GM04503 (cell line): ENCODE measurements at places on chromosomes 4 and X.

DNA sequence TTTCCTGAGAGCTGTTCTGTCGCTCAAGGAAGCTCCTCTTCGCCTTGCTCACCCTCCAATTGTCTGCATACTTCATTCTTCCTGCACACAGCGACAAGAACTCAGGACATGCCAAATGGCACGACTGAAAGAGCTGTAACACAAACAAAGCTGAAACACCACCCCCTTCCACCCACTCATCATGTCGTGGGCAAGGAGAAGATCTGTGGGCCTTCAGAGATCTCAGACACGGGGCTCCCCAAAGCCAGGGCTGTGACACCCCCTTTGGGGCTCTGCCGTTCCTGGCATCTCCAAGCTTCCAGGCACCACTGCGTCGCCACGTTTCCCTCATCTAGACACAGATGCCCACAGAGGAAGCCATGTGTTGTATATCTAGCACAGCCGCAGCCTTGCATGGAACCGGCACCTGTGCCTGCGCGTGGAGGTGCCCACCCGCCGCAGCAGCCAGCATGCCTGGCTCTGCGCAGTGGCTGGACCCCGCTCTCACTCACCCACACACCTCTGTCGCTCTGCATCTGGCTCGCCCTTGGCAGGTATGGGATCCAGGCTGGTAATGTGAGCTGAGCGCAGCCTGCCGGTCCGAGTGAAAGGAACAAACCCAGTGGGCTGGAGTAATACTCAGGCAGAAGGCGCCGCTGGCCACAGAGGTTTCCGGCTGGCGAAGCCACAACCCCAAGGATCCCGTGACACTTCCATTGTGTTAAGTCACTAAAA lies 676.4 kb upstream of the INTU start:
- DNase-seq: no peak

DNA sequence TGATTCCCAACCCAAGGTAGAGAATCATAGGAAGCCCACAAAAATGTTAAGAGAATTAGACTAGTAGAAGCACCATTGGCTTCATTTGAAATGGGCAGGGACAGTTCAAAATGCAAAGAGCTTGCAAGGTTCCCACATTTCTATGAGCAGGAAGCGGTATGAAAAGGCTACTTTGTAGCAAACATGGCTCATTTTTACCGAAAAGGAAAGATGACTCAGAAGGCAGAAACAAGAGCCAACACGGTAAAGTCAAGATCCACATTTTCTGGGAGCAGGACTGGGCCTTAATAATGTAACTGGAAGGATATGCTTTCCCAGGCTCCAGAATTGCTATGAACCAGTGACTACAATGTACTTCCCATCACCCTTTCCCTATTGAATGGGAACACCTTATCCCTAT lies 89.5 kb downstream of the GLRA3 start:
- no peak for DNase-seq

- DNase-seq: no peak
Measured at GRCh38 chr4:182286035-182286434, 42.8 kb downstream of the TENM3 start.

DNA sequence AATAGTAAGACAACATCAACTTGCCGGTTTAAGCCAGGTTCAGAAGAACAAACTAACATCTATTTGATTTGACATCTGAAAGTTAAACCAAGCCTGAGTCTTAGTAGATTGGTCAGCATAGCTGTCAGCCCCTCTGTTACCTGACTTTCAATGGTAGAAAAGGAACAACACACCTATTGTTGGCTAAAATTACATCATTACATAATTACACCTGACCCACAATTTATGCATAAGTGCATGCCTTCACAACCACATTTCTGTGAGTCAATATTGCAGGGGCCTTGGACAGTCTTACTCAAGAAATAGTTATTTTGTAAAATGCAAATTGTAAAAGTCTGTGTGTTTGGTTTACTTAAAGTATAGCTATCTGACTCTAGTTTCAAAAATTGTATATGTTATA lies 36.2 kb downstream of the EGFL6 start:
- DNase-seq: no peak

DNA sequence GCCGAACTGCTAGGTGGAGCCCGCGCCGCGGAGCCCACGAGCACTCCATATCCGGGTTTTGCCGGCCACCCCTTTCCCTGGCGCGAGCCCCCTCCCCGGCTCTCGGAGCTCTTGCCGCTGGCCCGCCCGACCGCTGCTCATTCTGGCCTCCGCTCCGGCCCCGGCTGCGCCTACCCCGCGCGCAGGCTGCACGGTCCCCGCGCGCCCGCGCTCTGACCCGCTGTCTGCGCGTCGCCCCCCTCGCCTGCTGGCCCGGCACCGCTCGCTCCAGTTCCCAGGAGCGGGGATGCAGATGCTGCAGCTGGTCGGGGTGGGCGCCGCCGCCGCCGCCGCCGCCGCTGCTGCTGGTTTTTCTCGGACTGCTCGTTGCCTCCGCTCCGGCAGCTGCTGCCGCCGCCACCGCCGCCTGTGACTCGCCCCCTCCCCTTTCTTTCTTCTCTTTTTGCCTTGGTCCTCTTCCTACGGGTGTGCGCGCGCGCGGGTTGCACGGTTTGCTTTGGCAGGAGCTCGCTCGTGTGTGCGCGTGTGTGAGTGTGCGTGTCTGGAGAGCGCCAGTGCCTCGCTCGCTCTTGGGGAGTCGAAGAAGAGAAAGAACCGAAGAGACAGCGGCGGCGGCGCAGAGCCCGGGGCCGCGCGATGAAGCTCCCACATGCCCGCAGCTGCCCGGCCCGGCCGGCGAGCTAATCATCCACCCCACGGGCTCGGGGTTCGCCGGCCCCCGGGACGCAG lies at the start of gene ADGRL3:
Gene ADGRL3 (plus strand): TSS at position 140 of the 729 bp plus-strand sequence.
- DNase-seq: no peak

GRCh38 chrX:5733501-5733900 lies 495.2 kb downstream of the NLGN4X start:
- no peak for DNase-seq

DNA sequence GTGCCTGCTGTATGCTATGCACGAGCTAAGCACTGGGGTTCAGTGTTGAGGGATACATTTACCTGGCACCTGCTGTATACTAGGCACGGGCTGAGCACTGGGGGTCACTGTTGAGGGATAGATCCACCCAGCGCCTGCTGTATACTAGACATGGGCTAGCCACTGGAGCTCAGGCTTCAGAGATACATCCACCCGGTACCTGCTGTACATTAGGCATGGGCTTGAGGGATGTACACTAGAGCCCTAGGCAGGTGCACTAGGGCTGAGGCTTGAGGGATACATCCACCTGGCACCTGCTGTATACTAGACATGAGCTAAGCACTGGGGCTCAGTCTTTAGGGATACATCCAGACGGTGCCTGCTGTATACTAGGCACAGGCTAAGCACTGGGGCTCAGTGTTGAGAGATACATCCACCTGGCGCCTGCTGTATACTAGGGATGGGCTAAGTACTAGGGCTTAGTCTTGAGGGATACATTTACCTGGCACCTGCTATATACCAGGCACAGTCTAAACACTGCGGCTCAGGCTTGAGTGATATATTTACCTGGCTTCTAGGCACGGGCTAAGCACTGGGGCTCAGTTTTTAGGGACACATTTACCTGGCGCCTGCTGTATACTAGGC lies 92.7 kb downstream of the ADRA2C start:
- DNase-seq: no peak

DNA sequence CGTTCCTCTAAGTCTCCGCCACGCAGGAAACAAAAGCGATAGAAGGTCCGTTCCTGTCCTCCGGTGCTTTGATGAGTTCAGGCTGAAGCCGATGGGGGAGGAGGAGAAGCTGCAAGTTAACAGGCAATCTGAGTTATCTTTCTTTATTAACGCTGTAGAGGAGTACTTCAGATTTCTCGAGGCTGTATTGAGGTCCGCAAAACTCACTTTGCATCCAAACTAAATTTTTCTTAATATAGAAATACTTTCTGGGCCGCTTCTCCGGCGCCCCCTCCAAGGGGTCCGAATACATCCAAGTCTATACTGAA lies 395 bp upstream of the SOWAHB start:
- DNase-seq: no peak

DNA sequence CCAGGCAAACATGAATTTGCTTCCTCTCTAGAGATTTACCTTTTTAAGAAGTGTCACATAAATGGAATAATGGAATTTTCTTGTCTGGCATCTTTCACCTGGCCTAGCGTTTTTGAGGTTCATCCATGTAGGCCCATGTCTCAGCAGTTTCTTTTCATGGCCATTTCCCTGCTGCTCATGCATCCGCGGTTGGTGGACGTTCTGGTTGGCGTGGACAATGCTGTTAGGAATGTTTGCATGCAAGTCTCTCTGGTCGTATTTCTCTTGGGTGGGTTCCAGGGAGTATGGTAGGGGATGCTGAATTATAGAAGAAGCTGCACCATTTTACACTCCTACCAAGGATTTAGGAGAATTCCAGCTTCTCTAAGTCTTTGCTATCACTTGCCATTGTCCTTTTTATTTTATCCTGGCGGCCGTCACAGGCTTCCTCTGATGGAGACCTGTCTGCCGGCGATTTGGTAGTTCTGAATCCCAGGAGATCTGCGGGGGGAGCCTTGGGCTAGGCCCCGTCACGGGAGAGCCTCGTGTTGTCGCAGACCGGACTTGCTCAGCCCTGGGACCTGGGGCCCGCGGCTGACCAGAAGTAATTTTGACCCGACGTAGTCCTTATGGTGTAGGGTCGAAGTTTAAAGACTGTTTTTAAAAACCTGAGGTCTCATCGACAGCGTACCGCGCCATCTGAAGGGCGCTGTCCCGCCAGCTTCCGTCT lies 56.9 kb upstream of the TADA2B start:
- peak; percentile 49 for DNase-seq

- no peak for DNase-seq
Measured at GRCh38 chr4:85243857-85244256, 231.1 kb upstream of the ARHGAP24 start.

DNA sequence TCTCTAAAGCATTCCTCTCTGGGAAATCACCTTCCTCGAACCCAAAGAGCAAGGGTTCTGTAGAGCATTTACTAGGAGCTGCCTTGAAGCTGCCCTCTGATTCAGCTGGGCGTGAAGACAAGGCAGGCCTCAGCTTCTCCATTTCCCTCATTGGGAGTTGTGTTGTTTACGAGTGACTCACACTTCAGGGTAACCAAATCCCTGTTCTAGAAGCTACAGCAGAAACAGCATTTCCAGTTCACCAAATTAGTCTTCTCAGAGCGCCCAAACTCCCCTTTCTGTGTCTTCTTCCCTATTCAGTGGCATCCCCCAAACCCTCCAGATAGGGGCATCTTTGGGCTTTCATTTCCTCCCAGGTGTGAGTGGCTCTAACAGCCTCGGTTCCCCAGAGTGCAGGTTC lies 863 bp upstream of the XPNPEP2 start:
- no peak for DNase-seq

GRCh38 chrX:153960786-153961185 lies 10.8 kb downstream of the HCFC1 start:
- DNase-seq: no peak

DNA sequence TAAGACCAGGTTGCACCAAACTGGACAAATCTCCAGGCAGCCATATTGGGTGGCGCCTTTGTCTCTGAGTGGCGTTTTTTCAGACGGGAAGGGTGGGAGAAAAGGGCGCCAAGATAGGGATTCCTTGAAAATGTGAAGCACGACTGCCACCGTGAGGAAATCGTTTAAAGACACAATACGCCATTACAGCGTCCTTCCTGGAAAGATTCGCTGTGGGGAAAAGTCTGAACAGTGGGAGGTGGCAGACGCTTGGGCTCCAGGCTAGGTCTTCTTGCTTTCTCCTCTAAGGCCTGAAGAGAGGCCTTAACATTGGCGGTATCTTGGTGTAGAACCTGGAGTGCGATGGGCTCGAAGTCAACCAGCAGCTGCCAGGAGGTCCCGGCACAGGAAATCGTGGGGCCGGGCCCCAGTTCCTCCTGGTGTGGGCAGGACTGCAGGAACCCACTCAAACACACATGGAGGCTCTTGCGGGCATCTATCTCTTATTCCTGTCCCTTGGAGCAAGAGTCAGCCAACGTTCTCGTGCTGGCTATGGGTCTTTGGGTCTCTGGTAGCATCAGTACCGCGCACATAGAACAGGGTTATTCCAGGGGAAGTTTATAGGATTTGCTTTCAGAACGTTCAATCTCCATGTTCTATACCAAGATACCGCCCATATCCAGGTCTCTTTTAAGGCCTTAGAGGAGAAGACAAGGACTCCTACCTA lies 208.8 kb downstream of the OR13H1 start:
- DNase-seq: peak; percentile 39

DNA sequence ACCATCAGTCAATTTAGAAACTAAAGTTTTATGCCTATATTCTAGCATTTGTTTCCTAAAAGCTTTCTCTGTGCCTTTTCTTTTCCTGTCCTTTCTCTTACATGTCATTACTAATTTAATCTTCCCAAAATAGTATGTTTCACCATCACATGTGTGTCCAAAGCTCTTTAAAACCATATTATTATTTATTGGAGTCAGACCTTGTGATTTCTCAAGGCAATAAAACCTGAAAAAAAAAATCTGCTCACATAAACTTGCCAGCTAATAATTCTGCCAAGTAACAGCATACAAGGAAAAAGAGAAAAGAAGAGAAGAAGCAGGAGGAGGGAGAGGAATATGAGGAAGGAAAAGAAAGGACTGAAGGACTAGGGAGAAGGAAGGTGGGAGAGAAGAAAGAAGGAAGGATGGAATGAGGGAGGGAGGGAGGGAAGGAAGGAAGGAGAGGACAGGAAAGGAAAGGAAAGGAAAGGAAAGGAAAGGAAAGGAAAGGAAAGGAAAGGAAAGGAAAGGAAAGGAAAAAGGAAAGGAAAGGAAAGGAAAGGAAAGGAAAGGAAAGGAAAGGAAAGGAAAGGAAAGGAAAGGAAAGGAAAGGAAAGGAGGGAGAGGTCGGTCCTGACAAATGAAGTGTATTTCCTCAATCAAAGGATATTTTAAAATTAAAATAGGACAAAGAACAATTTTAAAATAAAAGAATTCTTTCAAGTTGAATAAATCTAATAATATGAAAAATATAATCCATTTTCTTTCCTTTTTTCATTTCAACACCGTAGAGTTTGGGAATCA lies 57.4 kb downstream of the ANTXR2 start:
- no peak for DNase-seq

DNA sequence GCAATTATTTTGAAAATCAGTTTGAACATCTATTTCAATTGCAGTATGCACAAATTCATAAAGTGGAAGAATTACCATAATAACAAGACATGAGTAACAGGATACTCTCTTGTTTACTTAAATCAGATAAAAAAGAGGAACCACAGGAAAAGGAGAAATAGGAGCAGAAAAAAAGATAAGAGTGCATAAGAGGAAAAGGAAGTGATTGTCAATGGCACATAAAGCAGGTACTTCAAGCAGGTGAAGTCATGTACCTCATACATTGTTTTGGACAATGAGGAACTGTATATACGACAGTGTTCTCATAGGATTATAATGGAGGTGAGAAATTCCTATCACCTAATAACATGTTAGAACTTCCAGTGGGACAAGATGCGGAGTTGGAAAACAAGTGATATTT lies 334.5 kb upstream of the PCDH7 start:
- no peak for DNase-seq
